Activated CD8-positive, alpha-beta T cell treated with anti-CD3 and anti-CD28 coated beads for 36 hours (primary cell): ENCODE measurements at places on chromosomes 3 and 15.

- DNase-seq, result no peak
Observed at GRCh38 chr3:137866933-137867332, 102.8 kb downstream of the SOX14 start.

- peaks cover 42% of the 10 kb centered on the region for H3K27me3 ChIP-seq
- H3K27ac ChIP-seq, result no peak overlapping the region
- peak; percentile 52 for DNase-seq
Observed at GRCh38 chr3:161395115-161396012, 24.0 kb upstream of the SPTSSB start.

- H3K36me3 ChIP-seq, result no peaks in the 10 kb centered on the region
- DNase-seq, result no peak
Observed at GRCh38 chr15:48643206-48643605, 2.3 kb downstream of the FBN1 start.

GRCh38 chr15:101326462-101327146 is 31.6 kb upstream of the SNRPA1 start:
- H3K36me3 ChIP-seq, result no peaks in the 10 kb centered on the region
- no peaks in the 10 kb centered on the region for H3K4me1 ChIP-seq
- H3K4me3 ChIP-seq, result no peak overlapping the region
- H3K27me3 ChIP-seq, result no peaks in the 10 kb centered on the region
- no peak overlapping the region for H3K27ac ChIP-seq

DNA sequence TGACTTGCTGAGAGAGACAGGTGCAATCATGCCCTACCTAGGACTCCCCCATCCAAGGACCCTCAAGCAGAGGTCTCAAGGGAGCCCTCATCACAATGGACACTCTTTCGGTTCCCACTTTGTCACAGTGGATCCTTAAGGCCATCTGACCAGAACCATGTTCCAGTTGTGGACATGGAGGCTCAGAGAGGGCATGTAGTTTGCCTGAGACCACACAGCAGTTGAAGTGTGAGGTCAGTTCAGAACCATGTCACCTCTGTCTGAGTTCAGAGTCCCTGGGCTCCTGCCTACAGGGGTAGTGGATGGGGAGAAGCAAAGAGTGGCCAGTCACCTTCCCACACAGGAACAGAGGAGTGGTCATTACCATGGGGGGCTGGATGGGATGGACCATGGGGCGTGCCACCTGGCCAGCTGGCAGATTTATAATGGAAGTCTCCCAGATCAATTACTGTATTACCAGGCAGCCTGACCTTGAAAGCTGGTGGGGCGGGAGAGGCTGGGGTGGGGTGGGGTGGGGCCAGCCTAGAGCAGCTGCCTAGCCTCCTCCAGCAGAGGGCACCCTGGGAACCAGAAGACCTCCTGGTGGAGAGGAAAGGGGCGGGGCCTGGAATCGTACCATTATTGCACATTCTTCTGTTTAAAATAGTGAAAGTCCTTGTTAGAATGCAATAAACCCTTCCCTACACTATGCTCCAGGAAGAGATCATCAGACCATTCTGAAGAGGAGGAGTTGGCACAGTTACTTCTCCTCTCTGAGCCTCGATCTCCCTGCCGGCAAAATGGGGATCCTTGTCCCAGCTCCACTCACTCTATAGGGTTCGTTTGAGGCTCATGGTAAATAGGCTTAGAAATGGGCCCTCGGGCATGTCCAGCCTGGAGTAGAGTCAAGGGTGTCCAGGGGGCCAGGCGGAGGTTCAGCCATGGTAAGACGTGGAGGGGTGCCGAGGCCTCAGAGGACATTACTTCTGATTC is 26.9 kb upstream of the LINGO1 start:
- H3K4me3 ChIP-seq, result no peak overlapping the region
- no peak overlapping the region for H3K27ac ChIP-seq
- H3K27me3 ChIP-seq, result peaks cover 8% of the 10 kb centered on the region
- H3K36me3 ChIP-seq, result no peaks in the 10 kb centered on the region

- no peak overlapping the region for H3K27ac ChIP-seq
- H3K4me1 ChIP-seq, result no peaks in the 10 kb centered on the region
- H3K27me3 ChIP-seq, result no peaks in the 10 kb centered on the region
- H3K4me3 ChIP-seq, result no peak overlapping the region
- no peaks in the 10 kb centered on the region for H3K36me3 ChIP-seq
Observed at GRCh38 chr3:160643994-160644393, 33.0 kb upstream of the ARL14 start.

DNA sequence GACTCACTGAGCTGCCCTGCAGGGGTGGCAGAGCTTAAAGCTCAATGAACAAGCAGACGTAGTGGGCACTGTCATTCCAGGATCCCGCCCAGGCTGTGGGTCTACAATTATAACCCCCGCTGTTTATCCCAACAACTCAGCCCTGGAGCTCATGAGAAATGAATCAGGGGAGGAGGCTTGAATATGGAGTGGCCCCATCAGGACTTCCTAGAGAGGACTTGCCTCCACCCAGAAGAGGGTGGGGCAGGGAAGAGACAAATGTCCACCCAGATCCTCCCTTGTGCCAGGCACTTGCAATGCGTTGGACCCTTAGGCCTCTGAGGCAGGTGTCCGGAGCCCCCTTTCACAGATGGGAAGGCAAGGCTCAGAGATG is 33.0 kb downstream of the SLC6A20 start:
- H3K27me3 ChIP-seq, result peaks cover 7% of the 10 kb centered on the region
- H3K4me3 ChIP-seq, result no peak overlapping the region
- H3K36me3 ChIP-seq, result no peaks in the 10 kb centered on the region
- H3K4me1 ChIP-seq, result peaks cover 2% of the 10 kb centered on the region
- no peak for DNase-seq

DNA sequence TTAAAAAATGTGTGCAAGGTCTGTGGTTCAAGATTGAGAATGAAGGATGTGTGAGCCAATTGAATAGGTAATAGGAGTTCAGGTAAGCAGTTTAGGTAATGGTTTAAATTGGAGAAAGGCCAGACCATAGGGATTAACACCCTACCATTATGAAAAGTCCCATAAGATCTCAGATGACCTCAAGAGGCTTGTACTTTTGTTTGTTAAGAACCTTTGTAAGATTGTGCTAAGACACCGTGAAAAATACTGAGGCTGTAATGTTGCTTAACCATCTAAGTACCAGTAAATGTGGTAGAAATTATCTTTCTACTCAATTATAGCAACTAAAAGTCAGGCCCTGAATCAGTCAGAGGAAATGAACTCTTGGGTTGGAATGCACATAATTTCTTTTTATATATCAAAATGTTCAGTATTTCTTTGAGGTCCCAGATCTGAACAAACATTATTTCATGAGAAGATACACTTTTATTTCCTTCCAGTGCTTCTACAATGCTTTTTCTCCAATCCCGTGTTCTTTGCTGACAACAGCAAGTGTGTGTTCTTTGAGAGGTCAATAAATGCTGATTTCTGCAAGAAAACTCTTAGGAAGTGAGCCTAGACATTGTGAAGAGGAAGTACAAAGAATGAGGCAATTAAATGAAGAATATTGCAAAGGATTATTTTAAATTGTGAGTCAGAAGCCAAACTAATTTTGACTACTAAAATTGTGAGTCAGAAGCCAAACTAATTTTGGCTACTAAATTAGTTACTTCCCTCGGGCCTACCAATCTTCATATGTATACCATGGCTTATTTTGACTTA is 66.4 kb downstream of the TCF12 start:
- H3K4me3 ChIP-seq, result no peak overlapping the region
- H3K27ac ChIP-seq, result peak overlapping the region; percentile 57
- peaks cover 69% of the 10 kb centered on the region for H3K4me1 ChIP-seq
- H3K36me3 ChIP-seq, result no peaks in the 10 kb centered on the region

DNA sequence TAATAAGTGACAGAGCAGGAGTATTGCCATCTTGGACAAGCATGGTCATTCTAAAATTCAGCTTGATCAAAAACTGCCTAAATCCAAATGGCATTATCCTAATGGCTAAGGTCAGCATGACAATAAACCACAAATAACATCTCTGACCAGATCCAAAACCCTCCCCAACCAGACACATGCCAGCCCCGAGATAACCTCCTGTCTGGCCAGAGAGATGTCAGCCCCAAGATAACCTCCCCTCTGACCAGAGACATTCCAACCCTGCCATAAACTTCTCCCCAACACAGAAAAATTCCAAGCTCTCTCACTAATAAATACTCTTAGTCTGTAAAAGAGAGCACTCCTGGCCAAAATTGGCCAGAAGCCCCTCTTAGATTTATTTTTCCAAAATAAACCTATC is 470.5 kb upstream of the UBE2E2 start:
- H3K4me3 ChIP-seq, result no peak overlapping the region
- no peak overlapping the region for H3K27ac ChIP-seq
- no peak for DNase-seq
- H3K36me3 ChIP-seq, result no peaks in the 10 kb centered on the region

- DNase-seq, result no peak
- H3K36me3 ChIP-seq, result peaks cover 21% of the 10 kb centered on the region
- H3K4me1 ChIP-seq, result peaks cover 6% of the 10 kb centered on the region
- no peaks in the 10 kb centered on the region for H3K27me3 ChIP-seq
- no peak overlapping the region for H3K4me3 ChIP-seq
Observed at GRCh38 chr3:49740427-49740826, 16.7 kb upstream of the GMPPB start.

DNA sequence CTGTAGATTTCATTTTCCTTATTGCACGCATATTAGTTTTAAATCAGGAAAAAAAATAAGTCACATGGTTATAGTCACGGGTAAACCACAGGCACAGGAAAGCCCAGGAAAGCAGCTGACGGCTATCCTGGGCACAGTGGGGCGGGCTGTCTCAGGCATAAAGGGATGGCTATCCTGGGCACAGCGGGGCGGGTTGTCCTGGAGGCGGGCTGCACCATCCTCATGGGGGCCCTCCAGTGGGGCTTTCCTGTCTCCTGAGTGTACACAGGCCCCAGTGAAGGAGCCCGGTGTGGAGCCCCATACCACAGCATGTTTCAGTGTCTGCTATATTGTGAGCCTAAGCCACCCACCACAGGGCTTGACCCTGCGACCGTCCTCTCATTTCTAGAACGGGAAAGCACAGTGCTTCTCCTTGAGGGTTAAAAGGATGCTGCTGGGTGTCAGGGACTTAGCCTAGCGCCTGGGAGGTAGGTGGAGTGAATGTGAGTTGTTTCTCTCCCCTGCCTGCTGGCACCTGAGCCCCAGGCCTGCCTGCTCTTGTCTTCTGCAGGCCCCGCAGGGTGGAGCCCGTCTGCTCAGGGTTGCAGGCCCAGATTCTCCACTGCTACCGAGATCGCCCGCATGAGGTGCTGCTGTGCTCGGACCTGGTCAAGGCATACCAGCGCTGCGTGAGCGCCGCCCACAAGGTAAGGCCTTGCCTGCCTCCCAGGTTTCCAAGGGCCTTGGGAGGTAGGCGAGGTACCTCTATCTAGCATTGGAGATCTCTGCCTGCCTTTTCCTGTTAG is 25.9 kb upstream of the PLXNA1 start:
- no peaks in the 10 kb centered on the region for H3K4me1 ChIP-seq
- no peak for DNase-seq
- H3K27ac ChIP-seq, result no peak overlapping the region
- H3K27me3 ChIP-seq, result no peaks in the 10 kb centered on the region

GRCh38 chr15:57652481-57652880 is 54.0 kb upstream of the POLR2M start:
- no peak for DNase-seq
- peaks cover 3% of the 10 kb centered on the region for H3K27me3 ChIP-seq
- peaks cover 6% of the 10 kb centered on the region for H3K4me1 ChIP-seq
- no peaks in the 10 kb centered on the region for H3K36me3 ChIP-seq
- no peak overlapping the region for H3K4me3 ChIP-seq

DNA sequence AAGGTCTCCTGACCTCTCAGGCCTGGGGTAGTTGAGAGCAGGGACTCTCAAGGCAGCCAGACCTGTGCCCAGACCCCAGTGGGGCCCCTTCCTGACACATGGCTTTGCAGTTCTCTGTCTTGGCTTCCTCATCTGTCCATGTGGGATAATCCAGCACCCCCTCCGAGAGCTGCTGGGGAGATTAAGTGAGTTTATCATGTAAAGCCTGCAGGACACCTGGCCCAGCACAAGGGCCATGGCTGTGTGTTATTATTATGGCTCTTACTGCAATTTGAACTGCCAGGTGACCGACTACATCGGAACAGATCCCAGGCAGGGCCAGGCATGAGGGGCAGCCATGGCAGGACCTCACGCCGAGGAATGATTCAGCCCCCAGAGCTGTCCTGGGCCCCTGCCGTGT is 12.6 kb downstream of the DUSP7 start:
- H3K36me3 ChIP-seq, result no peaks in the 10 kb centered on the region
- no peak overlapping the region for H3K4me3 ChIP-seq
- peaks cover 2% of the 10 kb centered on the region for H3K4me1 ChIP-seq
- DNase-seq, result no peak
- no peaks in the 10 kb centered on the region for H3K27me3 ChIP-seq

GRCh38 chr3:158094235-158095110 is 11.7 kb downstream of the SHOX2 start:
- peaks cover 13% of the 10 kb centered on the region for H3K4me1 ChIP-seq
- H3K4me3 ChIP-seq, result no peak overlapping the region
- no peak for DNase-seq
- peaks cover 3% of the 10 kb centered on the region for H3K36me3 ChIP-seq
- no peak overlapping the region for H3K27ac ChIP-seq
- peaks cover 80% of the 10 kb centered on the region for H3K27me3 ChIP-seq

DNA sequence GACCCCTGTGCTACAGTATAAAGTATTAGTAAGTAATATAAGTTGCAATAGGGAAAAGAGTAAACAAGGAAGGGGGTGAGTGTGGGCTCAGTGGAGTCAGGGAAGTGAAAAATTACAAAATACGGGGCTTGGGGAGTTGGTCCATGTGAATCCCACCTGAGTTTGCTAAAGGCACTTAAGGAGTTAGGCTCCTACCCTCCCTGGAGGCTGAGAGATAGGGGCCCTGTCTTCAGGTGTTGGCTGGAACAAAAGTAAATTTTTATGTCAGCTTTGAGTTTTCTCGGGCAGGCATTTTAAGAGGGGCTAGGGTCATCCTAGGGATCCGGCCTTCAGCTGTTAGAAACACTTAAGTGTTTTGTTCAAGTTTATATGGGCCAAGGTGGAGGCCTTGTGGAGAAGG is 8.2 kb downstream of the TRPC1 start:
- no peaks in the 10 kb centered on the region for H3K4me1 ChIP-seq
- H3K4me3 ChIP-seq, result no peak overlapping the region
- H3K36me3 ChIP-seq, result no peaks in the 10 kb centered on the region
- no peak for DNase-seq
- H3K27ac ChIP-seq, result no peak overlapping the region

- peak; percentile 56 for DNase-seq
- no peak overlapping the region for H3K4me3 ChIP-seq
- no peaks in the 10 kb centered on the region for H3K36me3 ChIP-seq
- H3K27ac ChIP-seq, result peak overlapping the region; percentile 51
- H3K27me3 ChIP-seq, result peaks cover 15% of the 10 kb centered on the region
- H3K4me1 ChIP-seq, result peaks cover 43% of the 10 kb centered on the region
Observed at GRCh38 chr3:125110876-125111480, 55.2 kb upstream of the HEG1 start.

DNA sequence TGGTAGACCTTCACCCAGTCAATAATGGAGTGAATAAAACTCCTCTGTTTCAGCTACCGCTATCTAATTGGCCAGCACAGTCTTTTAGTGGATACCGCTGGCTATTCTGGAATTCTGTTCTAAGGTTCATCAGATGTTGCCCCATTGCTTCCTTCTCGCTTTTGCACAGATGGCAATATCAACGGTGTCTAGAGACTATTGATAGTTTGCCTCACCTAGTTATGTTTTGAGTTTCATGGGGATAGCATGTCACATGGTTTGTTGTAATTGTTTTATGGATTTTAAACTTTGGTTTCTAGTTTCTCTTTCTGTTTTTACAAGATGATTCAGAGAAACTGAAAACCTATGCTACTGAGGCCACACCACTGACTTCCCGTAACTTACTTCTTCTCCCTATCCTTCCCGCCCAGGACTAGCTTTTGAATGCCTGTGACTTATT is 2.0 kb downstream of the XRN1 start:
- peaks cover 33% of the 10 kb centered on the region for H3K4me1 ChIP-seq
- H3K27ac ChIP-seq, result peak overlapping the region; percentile 98
- peaks cover 31% of the 10 kb centered on the region for H3K36me3 ChIP-seq

- no peak overlapping the region for H3K4me3 ChIP-seq
- no peak for DNase-seq
- peaks cover 6% of the 10 kb centered on the region for H3K27me3 ChIP-seq
- H3K4me1 ChIP-seq, result peaks cover 21% of the 10 kb centered on the region
- no peaks in the 10 kb centered on the region for H3K36me3 ChIP-seq
Observed at GRCh38 chr15:69472562-69472961, 19.9 kb downstream of the RPLP1 start.
